Activated CD4-positive, alpha-beta T cell treated with anti-CD3 and anti-CD28 coated beads, Interleukin-2, amount 50 U/mL, for 48 hours (primary cell): ENCODE measurements at places on chromosomes 13 and 19.

DNA sequence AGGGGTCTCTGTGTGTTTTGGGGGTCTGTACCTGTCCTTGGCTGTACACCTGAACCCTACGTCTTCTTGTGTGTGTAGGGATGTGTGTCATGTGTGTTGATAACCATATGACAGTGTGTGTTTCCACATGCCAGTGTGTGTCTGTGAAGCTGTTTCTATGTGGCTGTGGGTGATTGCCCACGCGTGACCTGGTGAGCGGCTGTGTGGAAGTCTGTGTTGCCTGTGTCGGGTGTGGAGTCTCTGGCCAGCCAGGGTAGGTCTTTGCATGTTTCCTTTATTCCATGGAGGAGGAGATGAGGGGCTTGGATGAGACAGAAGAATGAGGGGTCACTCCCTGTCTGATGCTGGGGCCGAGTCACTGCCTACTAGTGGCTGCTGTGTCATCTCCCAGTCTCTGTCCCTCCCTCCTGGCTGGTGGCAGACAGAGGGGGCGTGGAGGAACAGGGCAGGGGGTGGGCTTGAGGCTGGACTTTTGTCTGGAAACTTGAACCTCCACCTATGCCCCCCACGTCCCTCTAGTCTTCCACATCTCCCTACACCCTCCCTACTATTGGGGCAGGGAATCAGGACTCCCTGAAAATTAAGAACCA is 2.8 kb upstream of the FOSB start:
- DNase-seq, result no peak

- peak; percentile 52 for DNase-seq
Observed at GRCh38 chr19:9431475-9431874, 3.9 kb downstream of the ZNF266 start.

DNA sequence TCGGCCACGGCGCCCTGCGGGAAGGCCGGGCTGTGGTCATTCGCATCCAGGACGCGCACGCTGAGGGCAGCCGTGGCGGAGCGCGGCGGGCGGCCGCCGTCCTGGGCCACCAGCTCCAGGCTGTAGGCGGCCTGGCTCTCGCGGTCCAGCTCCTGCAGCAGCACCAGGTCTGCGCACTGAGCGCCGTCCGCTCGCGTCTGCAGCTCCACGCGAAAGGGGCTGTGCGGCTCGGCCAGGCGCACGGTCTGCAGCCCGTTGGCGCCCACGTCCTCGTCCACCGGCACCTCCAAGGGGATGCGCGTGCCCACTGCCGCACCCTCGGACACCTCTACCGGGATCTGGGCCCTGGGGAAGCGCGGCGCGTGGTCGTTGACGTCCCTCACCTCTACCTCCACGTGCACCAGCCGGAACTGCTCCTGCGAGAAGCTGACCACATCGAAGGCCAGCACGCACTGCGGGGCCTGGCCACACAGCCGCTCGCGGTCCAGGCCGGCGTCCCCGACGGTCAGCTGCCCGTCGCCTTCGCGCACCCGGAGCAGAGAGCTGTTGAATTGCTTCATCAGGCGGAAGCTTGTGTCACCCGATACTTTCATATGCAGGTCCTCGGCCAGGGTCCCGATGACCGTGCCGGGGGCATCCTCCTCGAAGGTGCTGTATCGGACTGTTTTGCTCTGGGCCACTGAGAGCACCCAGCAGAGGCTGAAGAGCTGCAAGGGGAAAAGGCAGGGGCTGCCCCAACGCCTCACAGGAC is 583 bp downstream of the PCDH8 start:
- DNase-seq, result no peak

- DNase-seq, result no peak
Observed at GRCh38 chr19:47495478-47496372, 11.7 kb upstream of the KPTN start.

GRCh38 chr19:40270362-40271089 is 14.6 kb downstream of the AKT2 start:
- DNase-seq, result no peak

DNA sequence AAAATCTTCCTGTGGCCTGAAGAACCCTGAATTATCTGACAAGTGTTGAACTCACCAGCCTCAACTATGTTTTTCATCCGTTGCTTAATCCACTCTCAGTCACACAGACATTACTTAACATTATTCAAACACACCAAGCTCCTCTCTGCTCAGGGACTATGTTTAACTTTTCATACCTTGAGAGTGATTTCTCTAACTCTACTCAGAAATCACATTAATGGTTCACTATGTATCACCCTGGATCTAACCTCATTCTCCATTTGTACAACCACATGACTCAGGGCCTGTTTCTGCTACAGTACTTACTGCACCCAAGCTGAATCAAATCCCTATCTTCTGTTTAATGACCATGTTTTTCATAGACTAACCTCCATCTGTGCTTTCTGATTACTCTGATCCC is 553.7 kb upstream of the PRR20A start:
- DNase-seq, result no peak

DNA sequence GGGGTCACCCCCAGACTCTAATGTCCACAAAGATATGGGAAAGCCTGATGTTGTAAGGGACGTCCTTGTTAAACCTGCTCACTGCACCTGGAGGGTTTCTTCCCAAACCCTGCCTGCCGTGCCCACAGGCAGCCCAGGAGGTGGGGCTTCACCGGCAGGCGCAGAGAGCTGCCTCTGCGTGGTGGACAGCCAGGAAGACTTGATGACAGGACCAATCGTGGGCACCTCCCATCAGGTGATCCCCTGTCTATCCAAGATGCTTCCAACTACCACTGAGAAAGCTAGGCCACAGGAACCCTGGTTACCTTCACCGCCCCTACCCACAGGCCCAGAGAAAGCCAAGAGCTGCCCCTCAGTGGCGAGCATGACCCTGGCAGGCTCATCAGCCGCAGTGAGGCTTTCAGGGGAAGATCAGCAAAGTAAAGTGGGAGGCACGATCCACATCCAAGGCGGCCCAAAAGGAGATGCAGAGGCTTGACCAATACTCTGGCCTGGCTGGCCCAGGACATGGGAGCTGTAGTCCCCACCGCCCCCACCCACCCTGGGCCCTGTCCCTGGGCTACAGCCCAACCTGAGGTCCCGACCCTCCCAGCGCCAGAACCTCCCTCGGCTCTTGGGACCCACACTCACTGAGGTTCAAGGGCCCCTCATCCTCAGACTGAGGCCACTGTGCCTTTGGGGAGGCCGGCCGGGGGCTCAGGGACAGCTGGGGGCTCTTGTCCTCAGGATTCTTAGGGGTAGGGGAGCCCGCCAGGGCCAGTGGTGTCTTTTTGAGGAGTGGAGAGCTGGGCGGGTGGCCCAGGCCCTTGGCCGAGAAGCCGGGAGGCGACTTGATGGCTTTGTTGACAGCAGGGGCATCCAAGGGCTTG is 10.4 kb upstream of the AKAP8L start:
- DNase-seq, result no peak

- no peak for DNase-seq
Observed at GRCh38 chr19:5674714-5675113, 5.6 kb downstream of the MICOS13 start.

- no peak for DNase-seq
Observed at GRCh38 chr19:53660584-53660983, 28.8 kb downstream of the DPRX start.

DNA sequence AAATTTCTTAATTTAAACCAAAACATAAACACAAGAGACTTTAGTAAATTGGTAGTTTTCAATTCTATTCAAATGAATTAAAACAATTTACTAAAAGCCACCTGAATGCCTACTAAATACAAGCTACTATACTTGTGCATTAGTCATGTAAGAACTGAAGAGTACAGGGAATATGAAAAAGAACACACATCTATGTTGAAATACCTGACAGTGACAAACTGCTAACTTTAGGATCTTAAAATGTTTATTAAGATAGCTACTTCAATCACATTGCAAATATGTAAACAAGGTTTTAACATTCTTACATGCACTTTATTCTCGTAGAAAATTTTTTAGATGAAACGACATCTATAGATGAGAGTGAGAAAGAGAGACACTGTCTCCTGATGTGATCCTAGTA is 4.1 kb downstream of the SPRYD7 start:
- no peak for DNase-seq

GRCh38 chr19:35522745-35523327 is 5.3 kb downstream of the SBSN start:
- DNase-seq, result no peak

DNA sequence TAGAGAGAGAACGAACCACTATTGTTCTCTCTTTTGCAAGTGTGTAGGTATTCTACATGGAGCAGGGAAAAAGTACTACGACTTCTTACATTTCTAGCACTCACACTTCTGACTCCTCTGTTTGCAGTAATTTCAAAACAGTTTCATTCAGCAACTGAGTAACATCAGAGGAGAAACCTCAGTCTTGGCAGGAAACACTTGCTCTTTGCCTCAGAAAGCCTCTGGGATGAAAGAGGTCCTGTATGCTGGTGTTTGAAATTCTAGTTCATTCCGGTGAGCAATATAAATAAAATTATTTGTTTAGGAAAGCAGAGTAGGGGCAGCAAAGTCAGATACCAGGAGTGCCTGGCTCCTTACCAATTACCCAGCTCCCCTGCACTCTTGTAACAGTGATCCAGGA is 595.5 kb downstream of the TBC1D4 start:
- no peak for DNase-seq

DNA sequence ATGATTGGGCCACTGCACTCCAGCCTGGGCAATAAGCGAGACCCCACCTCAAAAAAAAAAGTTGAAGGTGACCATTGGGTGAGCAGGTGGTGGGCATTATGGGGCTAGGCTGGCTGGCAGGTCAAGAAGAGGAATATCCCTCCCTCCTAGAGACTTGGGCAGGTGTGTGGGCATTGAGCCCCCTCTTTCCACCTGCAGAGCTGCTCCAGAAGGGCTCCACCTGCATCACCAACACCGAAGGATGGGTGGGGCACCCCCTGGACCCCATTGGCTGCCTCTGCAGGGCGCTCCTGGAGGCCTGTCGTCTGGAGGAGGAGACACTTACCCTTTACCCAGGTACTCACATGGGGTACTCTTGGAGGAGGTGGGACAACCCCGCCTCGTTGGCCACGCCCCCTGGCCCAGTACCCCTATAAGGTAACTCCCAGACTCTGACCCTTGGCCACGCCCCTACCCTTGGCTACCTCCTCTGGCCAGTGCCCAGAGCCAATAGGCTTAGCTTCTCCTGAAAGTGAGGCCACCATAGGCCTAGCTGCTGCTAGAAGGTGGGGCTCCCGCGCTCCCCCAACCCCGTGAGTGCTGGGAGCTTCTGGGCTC is 21.9 kb downstream of the ZSWIM4 start:
- DNase-seq, result no peak

DNA sequence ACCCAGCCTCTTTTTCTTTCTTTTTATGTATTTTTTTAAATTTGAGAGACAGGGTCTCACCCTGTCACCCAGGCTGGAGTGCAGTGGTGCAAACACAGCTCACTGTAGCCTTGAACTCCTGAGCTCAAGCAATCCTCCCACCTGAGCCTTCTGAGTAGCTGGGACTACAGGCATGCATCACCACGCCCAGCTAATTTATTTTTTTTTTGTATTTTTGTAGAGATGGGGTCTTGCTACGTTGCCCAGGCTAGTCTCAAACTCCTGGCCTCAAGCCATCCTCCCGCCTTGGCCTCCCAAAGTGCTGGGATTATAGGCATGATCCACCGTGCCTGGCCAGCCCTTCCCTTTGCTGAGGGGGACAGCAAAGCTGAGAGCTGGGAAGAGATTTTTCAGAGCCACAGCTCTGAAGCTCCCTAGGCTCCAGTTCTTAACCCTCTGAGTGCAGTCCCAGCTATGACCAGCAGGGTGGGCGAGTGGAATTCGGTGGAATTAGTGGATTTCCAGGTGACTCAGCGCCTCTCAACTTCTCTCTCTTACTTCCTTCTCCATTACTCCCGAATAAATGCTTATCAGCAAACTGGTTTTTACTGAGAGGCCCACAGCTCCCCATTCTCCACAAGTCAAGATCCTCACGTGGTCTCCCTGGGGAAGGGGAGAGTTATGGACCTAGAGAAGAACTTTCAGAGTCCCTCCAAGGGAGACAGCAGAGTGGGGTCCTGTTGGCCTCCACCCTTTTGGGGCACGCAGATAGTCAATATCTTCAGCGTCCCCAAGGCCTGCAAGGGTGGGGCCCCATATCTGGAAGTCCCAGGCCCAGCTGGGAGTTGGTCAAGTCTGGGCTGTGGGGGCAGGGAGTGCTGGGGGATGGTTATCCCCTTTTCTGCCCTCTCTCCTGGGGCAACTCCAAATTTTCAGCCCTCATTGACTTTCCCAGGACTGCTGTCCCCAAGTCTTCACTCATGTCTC is 1.2 kb downstream of the BLVRB start:
- DNase-seq, result peak; percentile 88

DNA sequence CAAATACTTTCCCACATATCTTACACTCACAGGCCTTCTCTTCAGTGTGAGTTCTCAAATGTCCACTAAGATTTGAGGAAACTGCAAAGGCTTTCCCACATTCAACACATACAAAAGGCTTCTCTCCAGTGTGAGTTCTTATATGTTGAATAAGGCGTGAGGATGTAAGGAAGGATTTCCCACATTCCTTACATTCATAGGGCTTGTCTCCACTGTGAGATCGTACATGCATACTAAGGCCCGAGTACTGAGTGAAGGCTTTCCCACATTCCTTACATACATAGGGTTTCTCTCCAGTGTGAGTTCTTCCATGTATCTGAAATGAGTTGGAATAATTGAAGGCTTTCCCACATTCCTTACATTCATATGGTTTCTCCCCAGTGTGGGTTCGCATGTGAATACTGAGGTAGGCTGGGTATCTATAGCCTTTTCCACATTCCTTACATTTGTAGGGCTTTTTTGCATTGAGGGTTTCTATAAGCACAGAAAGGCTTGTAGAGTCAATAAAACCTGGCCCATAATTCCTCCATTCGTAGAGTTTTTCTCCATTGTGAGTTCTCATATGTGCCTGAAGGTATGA is 9.6 kb downstream of the ZNF426 start:
- DNase-seq, result no peak

GRCh38 chr19:29645911-29646310 is 19.4 kb upstream of the PLEKHF1 start:
- peak; percentile 19 for DNase-seq

GRCh38 chr19:3283886-3284657 is 59.6 kb downstream of the CELF5 start:
- no peak for DNase-seq

DNA sequence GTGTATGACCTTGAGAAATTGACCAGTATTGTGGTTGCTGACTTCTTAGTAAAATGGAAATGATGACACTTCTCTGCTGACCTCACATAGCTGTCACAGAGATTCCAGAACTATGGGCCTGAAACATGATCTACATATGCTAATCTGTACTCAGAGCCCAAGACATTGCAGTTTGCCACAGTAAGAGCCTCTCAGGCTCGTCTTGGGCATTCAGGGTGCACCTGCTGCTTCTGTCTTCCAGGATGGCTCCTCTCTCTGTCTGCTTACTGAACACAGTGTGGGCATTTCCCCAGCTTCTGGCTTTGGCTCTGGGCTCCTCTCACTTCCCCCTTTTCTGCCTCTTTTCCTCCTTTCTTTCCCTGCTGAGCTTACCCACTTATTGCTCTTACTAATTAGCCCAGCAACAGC is 22.3 kb upstream of the SLC46A3 start:
- DNase-seq, result no peak

DNA sequence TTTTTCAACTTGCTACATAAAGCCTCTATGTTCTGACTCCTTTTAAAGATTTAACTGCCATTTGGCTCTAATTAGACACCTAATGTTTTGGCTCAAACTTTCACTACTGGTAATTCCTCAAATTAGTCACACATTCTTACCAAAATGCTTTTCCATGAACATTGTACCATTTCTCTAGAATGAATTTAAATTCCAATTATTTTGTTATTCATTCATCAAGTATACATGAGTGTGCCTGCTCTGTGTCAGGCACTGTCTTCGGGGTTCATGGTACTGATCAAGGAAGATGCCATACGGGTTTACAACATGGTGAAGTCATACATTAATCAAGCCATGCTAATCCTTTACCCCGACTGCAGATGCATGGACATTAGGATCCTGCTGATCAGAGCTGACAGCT is 69.1 kb upstream of the POSTN start:
- no peak for DNase-seq
